ENCODE measurements at places on chromosomes 16 and 17. TPM values are rescaled to one million over a fixed set of nuclear protein-coding genes. Genes with fewer than 3 reads are reported as not detected.

PRSS27 gene
- not detected for total RNA-seq

CHST4 gene
- not detected for total RNA-seq

HBA2 gene
- total RNA-seq: not detected

DNA sequence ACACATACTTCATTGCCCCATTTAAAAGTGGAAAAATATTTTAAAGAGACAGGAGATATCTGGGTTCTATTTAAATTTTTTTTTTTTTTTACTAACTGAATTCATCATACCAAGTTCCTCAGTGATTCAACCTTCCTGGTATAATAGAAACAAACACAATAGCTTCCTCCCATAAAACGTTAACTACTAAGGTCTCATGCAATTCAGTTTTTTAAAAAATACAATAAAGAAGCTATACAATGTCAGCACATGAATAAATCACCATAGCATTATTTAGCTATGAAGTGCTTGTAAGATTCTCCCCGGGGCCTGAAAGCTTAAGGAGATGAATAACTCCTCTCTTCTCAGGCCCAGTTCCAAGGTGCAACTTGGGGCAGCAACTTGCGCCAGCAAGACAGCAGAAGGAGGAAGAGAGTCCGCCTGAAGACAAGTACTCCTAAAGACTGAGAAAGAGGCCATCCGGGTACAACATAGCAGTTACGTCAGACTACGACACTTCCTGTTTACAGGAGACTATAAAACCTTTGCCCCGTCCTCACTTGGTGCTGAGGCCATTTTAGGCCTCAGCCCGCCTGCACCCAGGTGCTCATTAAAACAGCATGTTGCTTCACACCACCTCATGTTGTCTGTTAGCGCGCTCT is 81.5 kb downstream of the MYO1D start:
- no peak overlapping the region for H3K4me3 ChIP-seq
- H3K4me1 ChIP-seq: peaks cover 20% of the 10 kb centered on the region
- no peak overlapping the region for H3K27ac ChIP-seq
- DNase-seq: no peak
- H3K27me3 ChIP-seq: no peaks in the 10 kb centered on the region

DNA sequence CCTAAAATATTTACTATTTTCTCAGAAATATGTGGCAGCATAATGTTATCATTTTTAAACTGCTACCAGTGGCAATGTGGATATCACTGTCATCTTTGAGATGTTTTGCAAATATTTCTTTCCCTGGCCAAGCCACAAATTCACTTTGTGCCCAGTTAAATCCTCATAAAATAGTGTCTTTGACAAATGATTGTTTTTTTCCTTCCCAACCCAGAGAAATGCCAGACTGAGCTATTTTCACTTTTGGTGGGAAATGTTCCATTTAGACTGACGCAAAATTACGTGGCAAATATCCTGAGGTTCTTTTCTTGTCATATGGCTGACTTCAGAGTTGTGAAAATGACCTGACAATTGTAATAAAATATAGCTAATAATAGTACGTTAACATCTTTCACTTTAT is 807.0 kb upstream of the SOX9 start:
- peak; percentile 25 for DNase-seq
- no peaks in the 10 kb centered on the region for H3K27me3 ChIP-seq
- H3K4me3 ChIP-seq: no peak overlapping the region
- H3K36me3 ChIP-seq: no peaks in the 10 kb centered on the region
- H3K27ac ChIP-seq: no peak overlapping the region

KRTAP4-5 gene
- not detected for total RNA-seq

DNA sequence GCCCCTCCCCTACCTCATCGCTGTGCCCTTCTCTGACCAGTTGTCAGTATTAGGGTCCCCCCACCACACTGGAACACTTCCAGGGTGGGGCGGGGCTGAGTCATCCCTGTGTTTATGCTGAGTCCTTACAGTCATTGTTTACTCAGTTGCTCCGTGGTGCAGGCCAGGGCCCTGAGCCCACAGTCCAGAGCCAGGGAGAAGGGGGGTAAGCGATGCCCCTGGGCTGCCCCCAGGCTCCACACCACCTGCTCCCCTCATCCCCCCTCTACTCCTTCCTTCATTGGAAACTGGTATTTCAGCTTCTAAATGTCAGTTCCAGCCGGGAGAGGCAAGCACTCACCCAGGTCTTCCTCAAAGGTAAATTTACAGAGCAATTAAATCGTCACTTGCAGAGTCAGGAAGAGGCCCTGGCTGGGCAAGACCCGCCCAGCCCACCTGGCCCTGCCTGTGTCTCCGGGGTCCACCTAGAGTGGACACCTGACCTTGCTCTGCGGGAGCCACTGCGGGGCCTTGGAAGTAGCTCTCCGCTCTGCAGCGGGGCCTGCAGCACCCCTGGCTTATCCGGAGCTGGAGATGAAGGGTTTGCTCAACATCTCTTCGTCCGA is 4.8 kb downstream of the ATP2A3 start:
- peak; percentile 55 for DNase-seq
- H3K27ac ChIP-seq: no peak overlapping the region
- no peaks in the 10 kb centered on the region for H3K4me1 ChIP-seq
- H3K36me3 ChIP-seq: no peaks in the 10 kb centered on the region
- H3K27me3 ChIP-seq: peaks cover 25% of the 10 kb centered on the region

DNA sequence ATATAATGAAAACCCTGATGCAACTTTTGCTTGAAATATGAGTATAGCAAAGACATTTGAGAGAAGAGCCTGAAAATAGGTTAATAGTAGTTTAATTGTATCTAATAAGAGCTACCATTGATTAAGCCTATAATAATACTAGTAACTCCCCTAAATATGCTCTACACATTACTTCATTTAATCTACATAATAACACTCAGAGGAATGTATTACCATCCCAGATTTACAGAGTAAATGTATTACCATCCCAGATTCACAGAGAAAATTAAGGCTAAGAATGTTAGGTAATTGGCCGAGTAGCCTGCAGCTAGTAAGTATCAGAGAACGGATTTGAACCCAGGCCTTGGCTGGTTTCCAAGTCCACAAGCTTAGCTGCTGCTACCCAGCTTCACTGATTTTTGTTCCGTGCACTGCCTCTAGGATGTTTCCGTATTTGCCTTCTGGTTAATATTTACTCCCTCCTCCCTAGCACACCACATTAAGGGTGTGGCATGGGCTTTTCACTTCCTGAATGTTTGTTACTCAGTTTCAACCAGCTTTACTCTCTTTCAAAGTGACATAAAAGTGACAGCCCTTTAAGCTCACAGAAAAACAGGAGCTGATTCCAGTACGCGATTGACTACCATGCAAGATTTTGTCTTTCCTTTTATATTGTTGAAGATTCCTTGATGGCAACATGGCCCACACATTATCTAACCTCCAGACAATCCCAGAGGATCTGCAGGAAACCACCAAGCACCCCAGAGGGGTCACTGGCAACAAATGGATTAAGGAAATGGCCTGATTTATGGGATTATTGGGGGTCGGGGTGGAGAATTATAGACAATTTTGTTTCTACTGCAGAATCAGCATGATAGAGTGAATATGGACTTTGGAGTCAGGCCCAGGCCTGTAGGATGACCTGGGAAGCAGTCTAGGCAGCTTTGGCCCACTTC is 26.7 kb upstream of the TOX3 start:
- H3K36me3 ChIP-seq: no peaks in the 10 kb centered on the region
- no peak overlapping the region for H3K4me3 ChIP-seq
- H3K27ac ChIP-seq: no peak overlapping the region
- DNase-seq: no peak
- no peaks in the 10 kb centered on the region for H3K27me3 ChIP-seq

P2RX1 gene
- total RNA-seq: not detected

- DNase-seq: no peak
- H3K4me3 ChIP-seq: no peak overlapping the region
- no peak overlapping the region for H3K27ac ChIP-seq
Measured at GRCh38 chr17:48299760-48300159, 130.3 kb downstream of the SKAP1 start.

PRDM7 gene
- total RNA-seq: not detected

HOXB6 gene
- 3.8 TPM for total RNA-seq

GRCh38 chr17:40320756-40321523 is 12.0 kb downstream of the RARA start:
- no peaks in the 10 kb centered on the region for H3K27me3 ChIP-seq
- H3K27ac ChIP-seq: peak overlapping the region; percentile 95
- DNase-seq: peak; percentile 49
- H3K4me1 ChIP-seq: peaks cover 67% of the 10 kb centered on the region

SEPTIN12 gene
- total RNA-seq: not detected

DNA sequence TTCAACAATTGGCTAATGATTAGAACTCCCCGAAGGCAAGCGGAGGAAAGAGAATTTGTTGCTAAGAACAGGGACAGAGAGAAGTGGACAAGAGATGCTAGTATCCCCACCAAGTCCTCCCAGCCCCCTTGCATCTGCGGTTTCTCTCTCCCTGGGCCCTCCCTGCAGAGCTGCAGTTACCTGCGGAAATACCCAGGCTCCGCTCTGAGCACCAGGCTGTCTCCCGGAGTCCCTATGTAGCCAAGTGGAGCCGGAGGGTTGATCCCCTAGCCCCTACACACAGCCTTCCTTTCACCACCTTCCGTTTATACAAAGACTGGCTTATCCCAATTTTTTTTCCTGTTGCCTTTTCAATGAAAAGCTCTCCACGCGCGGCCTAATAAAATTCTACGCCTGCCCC is 834.4 kb downstream of the KCNJ2 start:
- no peak overlapping the region for H3K27ac ChIP-seq
- no peak for DNase-seq
- no peak overlapping the region for H3K4me3 ChIP-seq
- H3K27me3 ChIP-seq: no peaks in the 10 kb centered on the region
- H3K4me1 ChIP-seq: no peaks in the 10 kb centered on the region
- H3K36me3 ChIP-seq: no peaks in the 10 kb centered on the region

TRPV3 gene
- total RNA-seq: 0.89 TPM

GP1BA gene
- total RNA-seq: not detected

DNA sequence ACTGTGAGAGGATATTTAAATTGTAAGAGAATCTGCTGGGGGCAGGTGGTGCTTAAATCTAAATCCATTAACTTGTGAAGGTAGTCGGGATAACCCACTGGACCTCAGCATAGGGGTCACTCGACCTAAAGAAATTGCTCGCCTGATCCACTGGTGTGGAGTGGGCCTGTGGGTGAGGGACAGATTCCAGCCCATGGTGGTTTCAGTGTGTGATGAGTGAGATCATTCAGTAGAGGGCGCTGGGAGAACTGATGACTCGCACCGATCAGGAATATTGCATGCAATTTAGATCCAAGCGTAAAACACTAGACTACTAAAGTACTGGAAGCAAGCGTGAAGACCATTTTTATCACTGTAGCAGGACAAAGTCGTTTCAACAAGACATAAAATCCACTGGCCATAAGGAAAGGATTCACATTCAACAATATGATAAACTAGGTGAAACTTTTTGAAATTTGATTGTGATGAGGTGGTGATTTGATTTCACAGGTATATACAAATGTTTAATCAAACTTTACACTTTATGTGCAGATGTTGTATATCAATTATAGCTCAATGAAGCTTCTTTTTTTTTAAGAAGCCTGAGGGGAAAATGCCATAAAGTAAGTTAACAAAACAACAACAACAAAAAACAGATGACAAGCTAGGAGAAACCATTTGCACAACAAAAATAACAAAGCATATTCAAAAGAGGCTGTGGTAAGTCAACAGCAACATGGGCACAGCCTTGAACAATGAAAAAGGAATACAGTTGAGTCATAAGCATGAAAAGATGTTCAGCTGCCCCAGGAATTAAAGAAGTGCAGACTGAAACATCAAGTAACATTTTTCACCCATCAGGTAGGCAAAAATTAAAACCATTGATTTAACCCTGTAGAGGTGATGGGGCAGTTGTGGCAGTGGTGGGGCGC is 7.5 kb upstream of the TMEM170A start:
- H3K27me3 ChIP-seq: no peaks in the 10 kb centered on the region
- H3K4me1 ChIP-seq: no peaks in the 10 kb centered on the region
- peak; percentile 85 for DNase-seq
- no peak overlapping the region for H3K27ac ChIP-seq
- H3K4me3 ChIP-seq: no peak overlapping the region

DNA sequence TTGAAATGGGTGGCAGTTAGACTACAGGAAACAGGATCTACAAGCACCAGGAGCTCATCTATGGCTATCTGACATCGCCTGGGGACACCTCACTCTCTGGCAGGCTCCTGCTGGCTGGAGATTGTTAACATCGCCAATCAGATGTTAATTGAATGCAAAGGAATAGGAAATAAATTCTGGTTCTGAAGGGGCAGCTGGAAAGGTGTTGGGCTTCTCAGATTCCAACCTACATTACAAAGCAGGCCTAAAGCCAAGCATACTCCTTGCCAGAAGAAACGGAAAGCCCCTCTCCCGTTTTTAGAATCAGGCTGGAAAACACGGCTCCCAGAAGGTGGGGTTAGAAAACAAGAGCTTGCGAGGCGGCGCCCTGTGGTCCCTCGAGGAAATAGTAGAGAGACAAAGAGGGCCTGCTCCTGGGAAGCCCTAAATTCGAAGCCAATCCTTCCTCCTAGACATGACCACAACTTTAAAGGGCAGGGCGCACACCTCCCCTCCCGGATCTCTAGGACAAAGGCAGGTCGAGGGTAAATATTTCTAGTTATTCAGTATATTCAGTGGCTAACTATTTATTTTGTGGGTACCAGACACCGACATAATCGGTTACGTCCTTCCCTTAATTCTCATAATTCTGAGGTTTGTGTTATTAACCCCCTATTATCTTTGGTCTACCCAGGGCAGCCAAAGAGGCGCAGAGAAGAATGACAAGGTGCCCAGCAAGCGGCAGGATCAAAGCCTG is 763 bp upstream of the TOM1L1 start:
- no peak for DNase-seq
- peaks cover 34% of the 10 kb centered on the region for H3K27me3 ChIP-seq
- H3K36me3 ChIP-seq: no peaks in the 10 kb centered on the region
- H3K4me3 ChIP-seq: peak overlapping the region; percentile 73
- H3K27ac ChIP-seq: no peak overlapping the region

- H3K4me3 ChIP-seq: no peak overlapping the region
- no peak for DNase-seq
- peaks cover 13% of the 10 kb centered on the region for H3K36me3 ChIP-seq
- no peak overlapping the region for H3K27ac ChIP-seq
- no peaks in the 10 kb centered on the region for H3K27me3 ChIP-seq
Measured at GRCh38 chr17:3810019-3810418, 9.0 kb upstream of the ITGAE start.

- no peaks in the 10 kb centered on the region for H3K36me3 ChIP-seq
- H3K27me3 ChIP-seq: peaks cover 8% of the 10 kb centered on the region
- no peak overlapping the region for H3K27ac ChIP-seq
- H3K4me3 ChIP-seq: no peak overlapping the region
Measured at GRCh38 chr17:33261820-33262219, 31.3 kb downstream of the ASIC2 start.

ZDHHC7 gene
- total RNA-seq: 95.2 TPM

GRCh38 chr16:11977376-11978041 is 975 bp downstream of the SNX29 start:
- H3K4me1 ChIP-seq: peaks cover 13% of the 10 kb centered on the region
- DNase-seq: peak; percentile 95
- no peaks in the 10 kb centered on the region for H3K36me3 ChIP-seq
- peak overlapping the region; percentile 99 for H3K4me3 ChIP-seq
- peak overlapping the region; percentile 93 for H3K27ac ChIP-seq

NATD1 gene
- total RNA-seq: 5.0 TPM

All from GM23248 (cell line).